ENCODE measurements at places on chromosomes 12 and 14. TPM values are rescaled to one million over a fixed set of nuclear protein-coding genes. Genes with fewer than 3 reads are reported as not detected.

Gene GPR65
- 2.4 TPM for total RNA-seq

Gene TCL1B
- total RNA-seq, result not detected

Gene ARHGEF25
- total RNA-seq, result 205 TPM

Gene IFNG-AS1
- total RNA-seq, result not detected

Gene DBX2
- total RNA-seq, result not detected

Gene RIN3
- total RNA-seq, result 7.7 TPM

Gene SETD3
- 98.1 TPM for total RNA-seq

Gene TMEM253
- 0.85 TPM for total RNA-seq

Gene NTS
- 0.88 TPM for total RNA-seq

Gene SLC6A12
- 2.4 TPM for total RNA-seq

Gene RPS29
- total RNA-seq, result 2,160 TPM

GRCh38 chr12:97474987-97475386 lies 12.4 kb downstream of the RMST start:
- no peak for DNase-seq

DNA sequence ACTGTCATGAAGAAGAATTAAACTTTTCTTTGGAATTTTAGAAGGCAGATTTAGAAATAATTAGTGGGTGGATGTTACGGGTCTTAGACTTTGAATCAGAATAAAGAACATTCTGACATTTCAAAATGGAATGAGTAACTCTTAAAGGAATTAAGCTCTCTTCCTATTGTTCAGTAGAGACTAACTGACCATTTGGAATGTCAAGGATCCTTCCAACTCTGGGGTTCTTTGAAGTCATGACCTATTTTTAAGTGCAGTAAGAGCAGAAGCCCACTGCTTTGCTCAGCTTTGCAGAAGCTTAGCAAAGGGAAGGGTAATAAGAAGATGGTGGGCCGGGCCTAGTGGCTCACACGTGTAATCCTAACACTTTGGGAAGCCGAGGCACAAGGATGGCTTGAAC lies 4.0 kb downstream of the CHURC1 start:
- no peak for DNase-seq

DNA sequence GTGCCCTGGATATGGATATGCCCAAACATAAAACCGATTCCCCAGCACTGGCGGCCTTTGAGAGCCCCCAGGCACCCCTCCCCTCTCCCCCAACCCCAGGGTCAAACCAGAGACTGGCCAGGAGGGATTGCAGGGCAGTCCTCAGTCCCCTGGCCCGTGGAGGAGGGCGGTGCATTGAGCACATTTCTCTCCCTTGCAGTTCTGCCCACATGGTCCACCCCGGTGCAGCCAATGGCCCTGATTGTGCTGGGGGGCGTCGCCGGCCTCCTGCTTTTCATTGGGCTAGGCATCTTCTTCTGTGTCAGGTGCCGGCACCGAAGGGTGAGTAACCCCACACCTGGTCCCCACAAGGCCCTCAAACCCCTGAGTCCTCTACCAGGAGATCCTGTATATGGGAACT lies 3.4 kb upstream of the GPR162 start:
- DNase-seq, result no peak

GRCh38 chr14:102525219-102525928 lies 15.8 kb upstream of the ANKRD9 start:
- no peak for DNase-seq

DNA sequence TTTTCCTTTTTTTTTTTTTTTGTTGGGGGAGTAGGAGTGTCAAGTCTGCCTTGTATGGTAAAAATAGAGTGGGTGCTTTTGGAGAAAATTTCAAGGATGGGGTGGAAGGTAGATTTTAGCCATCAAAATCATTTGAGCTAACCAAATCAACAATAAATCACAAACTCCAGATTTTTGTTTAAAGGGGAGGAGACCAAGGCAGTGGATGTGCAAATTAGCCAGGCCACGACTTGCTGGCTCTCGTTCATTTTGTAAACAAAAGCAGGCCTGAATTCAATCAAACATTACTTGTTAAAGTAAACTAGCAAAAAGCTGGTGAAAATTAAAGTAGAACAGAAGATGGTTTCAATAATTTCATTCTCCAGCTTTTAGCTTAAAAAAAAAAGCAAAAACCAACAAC lies 387.2 kb downstream of the BMP4 start:
- no peak for DNase-seq

DNA sequence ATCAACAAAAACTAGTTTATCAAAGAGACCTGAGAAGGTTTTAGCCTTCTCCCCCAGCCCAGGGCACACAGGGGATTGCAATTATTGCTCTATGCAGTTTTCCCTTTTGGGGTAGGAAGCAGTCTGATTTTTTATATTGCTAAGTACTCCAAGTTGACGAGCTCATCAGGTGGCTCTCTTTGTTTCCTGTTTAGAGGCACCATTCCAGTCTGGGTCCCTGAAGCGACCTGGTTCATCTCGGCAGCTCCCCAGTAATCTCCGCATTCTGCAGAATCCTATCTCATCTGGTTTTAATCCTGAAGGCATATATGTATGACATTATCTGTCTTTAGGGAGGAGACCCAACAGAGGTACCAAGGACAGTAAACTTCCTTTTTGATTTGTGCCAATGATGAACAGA lies 56.3 kb downstream of the BHLHE41 start:
- DNase-seq, result no peak

DNA sequence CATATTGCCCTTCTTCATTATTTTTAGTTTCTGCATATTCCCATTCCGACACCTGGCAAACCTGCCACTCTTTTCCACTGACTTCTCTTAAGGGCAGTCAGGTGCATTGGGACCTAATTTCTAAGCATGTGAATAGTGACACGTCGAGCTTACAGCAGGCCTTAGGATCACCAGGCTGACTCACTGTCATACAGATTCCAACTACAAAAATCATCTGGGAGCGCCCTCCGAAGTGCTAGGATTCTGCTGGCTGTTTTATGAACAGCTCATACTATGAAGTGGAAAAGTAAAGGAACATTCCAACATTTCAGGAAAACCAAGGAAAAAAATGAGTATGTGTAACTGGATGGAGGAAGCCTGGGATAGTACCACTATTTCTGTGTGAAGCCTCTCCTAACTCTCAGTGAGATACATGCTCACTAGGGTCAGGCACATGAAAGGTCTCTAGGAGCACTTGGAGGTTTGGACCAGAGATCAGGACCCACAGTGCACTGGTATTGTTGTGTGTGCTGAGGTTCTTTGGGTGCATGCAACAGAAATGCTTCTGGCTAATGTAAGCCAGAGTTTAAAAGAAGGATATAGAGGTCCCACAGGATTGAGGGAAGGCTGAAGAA lies 257.4 kb downstream of the ZFP36L1 start:
- no peak for DNase-seq

DNA sequence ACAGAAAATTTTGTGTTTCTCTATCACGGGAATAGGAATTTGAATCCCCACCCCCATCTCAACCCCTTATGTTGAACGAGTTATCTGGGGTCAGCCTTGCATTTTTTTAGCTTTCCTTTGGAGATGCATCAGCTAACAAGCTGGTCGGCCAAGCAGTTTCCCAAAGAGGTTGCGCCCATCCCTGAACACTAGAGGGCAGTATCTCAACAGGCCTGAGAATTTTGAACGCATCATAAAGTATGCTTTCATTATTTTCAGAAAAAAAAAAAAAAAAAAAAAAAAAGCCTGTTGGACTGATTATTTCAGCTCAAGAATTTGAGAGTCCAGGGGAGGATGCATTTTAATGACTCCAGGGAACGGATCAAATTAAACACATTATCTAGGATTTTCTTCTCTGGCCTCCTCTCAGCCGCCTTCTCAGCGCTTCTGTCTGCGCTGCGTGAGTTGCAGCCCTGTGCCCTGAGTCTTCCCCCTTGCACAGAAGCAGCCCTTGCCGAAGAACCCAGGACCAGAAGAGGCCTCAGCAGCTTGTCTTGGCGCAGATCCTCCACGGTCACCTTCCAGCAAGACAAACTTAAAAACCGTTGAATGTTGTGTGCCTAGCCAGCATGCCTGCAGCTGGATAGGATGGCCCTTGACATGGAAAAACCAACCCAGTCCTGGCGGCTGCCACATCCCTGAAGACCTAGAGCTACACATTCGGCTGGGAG lies 76.6 kb upstream of the GZMB start:
- DNase-seq, result peak; percentile 50

- no peak for DNase-seq
Measured at GRCh38 chr14:77489041-77489440, 9.6 kb downstream of the ISM2 start.

DNA sequence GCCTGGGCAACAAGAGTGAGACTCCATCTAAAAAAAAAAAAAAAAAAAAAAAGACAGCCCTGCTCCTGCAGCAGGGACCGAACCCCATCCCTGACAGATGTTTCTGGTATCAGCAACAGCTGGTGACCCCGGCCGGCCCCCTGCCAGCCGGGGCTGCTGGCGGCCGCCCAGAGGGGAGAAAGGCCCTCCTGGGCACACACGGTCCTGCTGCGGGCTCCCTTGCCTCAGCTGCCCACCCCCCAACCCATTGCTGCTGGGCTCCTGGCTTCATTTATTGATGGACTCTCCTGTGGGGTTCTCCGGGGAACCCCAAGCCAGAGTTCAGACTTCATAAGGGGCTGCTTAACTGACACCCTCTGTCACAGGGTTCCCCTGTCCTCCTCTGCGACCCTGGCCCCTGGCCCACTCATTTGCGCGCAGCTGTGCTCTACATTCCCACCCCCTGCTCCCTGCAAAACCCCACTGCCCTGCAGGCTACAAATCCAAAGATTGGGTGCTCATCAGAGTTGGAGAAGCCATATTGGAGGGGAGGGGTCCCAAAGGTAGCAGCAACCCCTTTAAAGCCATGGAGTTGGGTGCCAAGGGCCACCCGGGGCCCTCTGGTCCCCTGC lies 103.6 kb upstream of the RTL1 start:
- DNase-seq, result peak; percentile 4

DNA sequence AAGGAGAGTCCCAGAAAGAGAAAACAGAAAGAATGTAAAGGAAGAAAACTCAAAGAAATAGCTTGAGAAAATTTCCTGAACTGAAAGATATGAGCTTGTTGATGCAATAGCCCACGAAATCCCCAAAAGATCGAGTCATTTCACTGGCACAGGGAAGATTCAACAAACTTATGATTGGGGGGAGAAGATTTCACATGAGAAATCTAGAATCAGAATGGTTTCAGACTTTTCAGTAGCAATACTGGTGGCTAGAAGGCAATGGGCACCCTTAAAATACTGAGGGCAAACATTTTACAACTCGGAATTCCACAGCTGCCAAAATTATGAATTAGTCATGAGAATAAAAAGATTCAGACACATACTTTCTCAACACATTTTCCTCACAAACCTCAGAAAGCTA lies 8.9 kb upstream of the KRT7 start:
- DNase-seq, result no peak

GRCh38 chr12:113097716-113098440 lies 37.7 kb downstream of the RASAL1 start:
- peak; percentile 20 for DNase-seq

DNA sequence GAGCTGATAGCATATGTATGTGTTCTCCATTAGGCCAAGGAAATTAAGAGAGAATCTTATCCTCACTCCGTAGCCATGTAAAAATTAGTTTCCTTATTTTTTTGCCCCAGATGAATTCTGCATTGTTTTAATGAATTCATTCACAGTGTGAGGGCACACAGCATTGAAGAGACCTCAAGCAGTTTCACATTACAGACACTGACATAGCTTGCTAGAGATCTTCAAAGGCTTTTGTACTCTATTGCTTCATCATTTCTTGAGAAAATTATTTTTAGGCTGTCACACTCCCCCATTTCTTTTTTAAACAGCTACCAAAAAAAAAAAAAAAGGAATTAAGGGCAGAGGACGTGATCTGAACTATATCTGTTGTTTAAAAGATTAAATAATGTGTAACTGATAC lies 251.1 kb downstream of the BCAT1 start:
- no peak for DNase-seq

DNA sequence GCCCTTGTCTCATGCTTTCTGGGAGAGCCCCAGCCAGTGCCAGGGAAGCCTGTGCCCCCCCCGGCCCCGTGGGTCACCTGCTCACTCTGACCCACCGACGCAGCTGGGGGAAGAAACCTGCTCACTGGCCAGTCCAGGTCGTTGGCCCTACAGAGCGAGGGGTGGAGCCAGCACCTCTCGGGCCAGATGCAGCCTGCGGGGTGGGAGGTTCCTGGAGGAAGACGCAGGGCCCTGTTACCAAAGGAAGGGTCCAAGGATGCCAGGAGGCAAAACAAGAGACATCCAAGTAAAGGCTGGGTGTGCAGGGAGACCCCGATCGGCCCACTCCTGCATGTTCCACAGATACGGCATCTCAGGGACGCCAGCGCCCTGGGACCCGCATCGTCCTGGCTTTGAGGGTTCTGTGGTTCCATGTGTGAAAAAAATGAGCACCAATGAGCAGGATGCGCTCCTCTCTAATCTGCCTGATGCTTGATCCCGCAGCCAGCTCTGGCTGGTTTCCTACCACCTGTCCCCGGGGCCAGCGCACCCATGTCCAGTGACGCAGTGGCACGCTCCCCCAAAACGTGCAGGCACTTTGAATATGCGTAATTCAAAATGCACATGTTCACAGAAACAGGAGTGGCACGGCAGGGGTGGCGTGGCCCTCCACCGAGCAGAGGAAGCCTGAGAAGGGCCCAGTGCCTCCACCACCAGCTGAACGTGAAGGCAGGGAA lies 66.0 kb upstream of the GALNT9 start:
- peak; percentile 6 for DNase-seq

DNA sequence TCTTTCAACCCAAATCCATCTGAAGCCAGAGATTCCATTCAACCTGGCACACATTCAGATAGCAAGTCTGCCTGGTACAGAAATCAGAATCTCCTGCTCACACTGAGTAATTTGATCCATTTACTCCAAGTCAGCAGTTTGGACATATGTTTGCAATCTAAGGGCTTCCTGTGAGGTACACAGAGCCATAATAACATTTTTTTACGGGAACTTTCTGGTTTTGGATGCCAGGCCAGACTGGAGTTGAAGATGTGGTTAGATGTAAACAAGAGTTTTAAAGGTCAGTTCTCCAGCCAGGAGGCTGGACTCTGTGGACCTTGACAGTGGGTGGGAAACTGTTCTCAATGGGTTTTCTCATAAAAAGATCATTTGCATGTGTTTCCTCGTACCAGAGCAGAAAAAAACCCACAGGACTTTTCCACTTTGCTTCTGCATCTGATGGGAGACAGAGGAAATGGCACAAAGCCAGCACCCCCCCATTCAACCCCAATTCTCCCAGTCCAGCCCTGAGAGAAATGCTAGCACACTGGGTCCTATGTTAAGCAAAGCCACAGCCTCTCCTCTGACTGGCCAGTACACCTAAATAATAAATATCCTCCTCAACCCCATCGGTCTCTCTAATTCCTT lies 17.7 kb upstream of the TSPAN11 start:
- DNase-seq, result no peak

- no peak for DNase-seq
Measured at GRCh38 chr12:1639538-1639937, 10.5 kb downstream of the WNT5B start.

DNA sequence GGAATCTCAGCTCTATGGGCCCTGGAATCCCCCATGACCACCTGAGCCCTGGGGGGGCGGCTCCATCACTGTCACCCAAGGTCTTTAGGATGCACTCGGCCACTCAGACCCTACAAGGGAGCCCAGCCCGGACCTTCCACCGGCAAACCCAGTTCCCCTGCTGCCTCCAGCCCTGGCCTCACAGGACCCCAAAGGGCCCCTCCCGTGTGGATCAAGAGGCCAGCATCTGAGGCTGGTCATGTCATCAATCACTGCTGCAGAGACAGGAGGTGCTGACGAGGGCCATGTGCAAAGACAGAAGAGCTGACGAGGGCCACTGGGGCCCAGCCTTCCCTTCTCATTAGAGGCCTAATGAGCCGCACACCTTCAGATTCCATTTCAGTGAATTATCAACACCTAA lies 39.0 kb upstream of the SFSWAP start:
- no peak for DNase-seq
